ENCODE measurements at places on chromosomes 11 and 22. TPM values are rescaled to one million over a fixed set of nuclear protein-coding genes. Genes with fewer than 3 reads are reported as not detected.

GRCh38 chr11:15107730-15108515, 6.8 kb upstream of the INSC start:
- no peak for DNase-seq

DNA sequence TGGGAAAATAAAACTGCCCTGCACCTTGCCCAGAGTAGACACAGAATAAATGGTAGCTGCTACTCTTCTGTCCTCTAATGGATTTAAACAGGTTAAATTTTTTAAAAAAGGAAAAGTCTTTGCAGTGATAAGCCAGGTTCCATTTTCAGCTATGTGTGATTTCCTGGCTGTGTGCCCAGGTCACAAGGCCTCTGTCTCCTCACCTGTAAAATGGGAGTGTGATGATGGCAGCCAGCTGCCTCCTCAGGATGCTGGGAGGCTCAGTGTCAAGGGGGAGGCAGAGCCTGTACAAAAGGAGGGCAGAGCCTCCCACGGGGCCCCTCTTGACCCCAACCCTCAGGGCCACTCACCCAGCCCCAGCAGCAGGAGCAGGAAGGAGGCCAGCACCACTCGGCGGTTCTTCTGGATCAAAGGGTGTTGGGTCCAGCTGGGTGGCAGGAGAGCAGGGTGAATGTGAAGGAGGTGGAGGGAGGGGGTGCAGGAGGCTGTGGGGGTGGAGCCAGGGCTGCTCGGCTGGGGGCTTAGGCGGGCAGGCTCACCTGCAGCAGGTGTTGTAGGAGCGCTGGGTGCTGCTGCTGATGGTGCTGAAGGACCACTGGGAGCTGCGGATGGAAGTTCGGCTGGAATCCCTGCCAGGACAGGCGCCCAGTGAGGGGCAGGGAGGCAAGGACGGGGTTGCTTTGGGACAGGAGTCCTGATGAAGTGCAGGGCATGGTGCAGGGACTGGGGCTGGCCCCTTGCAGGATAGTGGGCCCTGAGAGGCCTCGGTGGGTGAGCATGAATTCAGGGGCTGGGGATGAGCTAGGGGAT, 1.9 kb downstream of the TMEM134 start:
- DNase-seq, result no peak

- DNase-seq, result no peak
Measured at GRCh38 chr11:125270711-125271110, 106.2 kb downstream of the PKNOX2 start.

GRCh38 chr11:118264569-118265465, 720 bp upstream of the MPZL2 start:
- DNase-seq, result no peak

The CHRDL2 gene
- 19.7 TPM for total RNA-seq

DNA sequence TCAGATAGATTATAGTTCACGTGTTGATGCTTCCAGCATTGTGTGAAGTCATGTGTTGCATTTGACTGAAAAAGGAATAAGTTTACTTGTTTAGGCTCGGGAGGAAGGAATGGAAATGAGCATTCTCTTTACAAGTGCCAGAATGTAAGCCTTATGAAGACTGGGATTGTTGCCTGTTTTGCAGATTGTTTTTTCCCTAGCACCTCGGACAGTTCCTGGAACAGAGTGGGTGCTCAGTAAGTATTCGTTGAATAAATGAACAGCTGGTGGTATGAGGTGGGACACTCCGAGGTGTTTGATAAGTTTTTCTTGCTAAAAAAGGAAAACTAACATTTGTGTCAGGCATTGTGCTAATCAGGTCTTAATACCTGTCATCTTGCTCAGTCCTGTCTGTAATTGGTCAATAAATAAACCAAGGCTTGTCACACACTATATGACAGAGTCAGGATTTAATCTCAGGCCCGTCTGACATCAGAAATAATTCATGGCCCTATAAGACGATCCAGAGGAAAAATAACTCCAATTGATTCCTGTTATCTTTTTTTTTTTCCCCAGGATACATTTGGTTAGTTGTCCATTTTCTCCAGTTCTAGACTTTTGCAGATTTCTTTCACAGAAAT, 304.7 kb downstream of the NELL1 start:
- DNase-seq, result no peak

DNA sequence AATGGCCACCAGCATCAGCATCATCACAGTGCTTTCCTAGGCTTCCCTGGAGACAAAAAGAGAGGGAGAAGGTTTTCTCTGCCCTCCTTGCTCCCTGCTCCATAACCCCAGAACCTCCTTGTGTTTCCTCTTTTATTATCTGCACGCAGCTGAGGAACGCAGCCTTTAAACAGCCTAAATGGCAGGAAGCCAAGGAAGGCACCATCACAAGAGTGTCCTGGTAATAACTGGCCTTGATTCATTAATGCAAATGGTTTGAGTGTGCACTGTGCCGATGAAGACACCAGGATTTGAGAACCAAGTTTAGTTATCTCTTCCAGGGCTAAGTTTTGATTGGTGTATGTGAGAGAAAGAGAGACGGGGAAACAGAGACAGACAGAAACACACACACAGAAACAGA, 29.4 kb upstream of the DRD2 start:
- no peak for DNase-seq

DNA sequence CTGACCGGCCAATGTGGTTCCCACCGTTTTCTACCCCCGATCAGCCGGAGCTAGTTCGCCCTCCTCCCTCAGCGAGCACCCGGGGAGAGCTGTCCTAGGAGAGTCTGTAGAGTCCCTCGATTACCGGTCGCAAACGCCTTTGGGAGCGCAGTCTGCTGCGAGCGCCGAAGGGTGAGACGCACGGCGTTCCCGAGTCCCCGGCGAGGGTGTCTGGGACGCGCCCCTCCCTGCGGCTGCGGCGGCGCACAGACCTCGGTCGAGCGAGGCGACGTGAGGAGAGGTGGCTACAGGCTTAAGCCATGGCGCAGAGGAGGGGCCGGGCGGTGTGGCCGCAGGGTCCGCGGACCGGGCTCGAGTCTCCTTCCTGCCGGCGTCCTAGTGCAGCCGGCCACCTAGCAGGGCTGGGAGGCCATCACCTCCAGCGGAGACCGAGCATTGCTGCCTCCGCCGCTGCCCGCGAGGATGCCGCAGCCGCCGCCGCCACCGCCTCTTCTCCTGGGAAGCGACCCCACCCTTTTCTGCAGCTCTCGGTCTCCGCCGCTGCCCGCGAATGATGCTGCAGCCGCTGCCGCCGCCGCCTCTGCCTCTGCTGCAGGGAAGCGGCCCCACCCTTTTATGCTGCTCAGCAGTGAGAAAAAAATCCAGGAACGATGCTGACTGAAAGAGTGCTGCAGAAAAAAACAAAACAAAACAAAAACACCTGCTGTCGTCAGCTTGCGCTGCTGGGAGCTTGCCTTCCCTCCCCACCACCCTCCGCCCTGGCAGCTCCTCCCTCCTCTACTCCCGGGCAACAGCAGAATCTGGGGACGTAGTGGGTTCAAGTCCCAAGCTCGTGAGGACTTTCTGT, at the start of gene MAP6:
Gene MAP6, minus strand, starts transcription at position 588 of the 847 bp plus-strand sequence. CDS start 669 bp downstream, outside the sequence.
- no peak for DNase-seq

DNA sequence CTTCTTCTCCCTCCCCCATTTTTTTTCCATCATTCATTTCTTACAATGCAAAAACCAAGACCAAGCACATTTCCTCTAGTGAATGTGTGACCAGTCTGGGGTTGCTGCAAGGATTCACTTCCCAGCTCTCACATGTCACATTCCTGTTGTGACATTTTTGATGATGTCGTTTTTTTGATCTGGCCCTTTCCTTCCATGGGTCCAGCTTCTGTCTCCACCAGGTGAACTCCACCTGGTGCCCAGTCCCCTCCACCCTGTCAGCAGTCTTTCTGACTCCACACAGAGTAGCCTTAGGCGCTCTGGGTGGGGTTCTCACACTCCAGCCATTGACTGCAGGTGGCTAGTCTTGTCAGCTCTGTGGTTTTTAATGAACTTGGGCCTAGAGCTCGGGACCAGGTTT, 15.6 kb downstream of the PANX1 start:
- no peak for DNase-seq

GRCh38 chr11:133842053-133842452, 3.3 kb downstream of the SPATA19 start:
- no peak for DNase-seq

The WT1 gene
- total RNA-seq, result 2.7 TPM

DNA sequence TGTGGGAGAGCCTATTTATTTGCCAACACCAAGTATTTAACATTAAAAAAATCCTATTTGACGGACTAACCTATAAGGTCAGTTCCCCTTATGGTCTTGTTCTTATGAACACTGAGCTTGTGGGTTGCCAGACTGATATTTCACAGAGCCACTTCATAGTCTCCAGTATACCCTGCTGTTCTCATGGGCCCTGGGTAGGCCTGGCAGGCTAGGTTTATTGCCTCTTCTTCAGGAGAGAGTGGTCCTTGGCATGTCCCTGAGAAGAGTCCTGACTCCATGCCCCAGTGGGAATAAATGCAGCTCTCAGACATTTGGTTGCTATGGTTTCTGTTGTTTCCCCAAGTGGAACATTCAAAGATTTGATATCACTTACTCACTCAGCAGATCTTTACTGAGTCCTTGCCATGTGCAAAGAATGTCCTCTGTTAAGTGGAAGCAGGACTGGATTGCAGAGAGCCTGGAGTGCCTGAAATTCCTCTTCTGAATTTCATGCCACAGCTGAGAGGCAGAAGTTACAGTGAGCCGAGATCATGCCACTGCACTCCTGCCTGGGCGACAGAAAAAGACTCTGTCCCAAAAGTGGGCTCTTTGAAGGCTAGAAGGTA, 15.7 kb downstream of the SLC5A1 start:
- no peak for DNase-seq

- no peak for DNase-seq
Measured at GRCh38 chr11:106925245-106925644, 93.0 kb downstream of the GUCY1A2 start.

The KAT5 gene
- total RNA-seq, result 43.3 TPM

The RCOR2 gene
- total RNA-seq, result 4.1 TPM

The DNAJB7 gene
- not detected for total RNA-seq

- DNase-seq, result peak; percentile 72
Measured at GRCh38 chr11:44634401-44635281, 69.2 kb downstream of the CD82 start.

The POU2AF3 gene
- total RNA-seq, result 0.45 TPM

The SCN3B gene
- 1.1 TPM for total RNA-seq

DNA sequence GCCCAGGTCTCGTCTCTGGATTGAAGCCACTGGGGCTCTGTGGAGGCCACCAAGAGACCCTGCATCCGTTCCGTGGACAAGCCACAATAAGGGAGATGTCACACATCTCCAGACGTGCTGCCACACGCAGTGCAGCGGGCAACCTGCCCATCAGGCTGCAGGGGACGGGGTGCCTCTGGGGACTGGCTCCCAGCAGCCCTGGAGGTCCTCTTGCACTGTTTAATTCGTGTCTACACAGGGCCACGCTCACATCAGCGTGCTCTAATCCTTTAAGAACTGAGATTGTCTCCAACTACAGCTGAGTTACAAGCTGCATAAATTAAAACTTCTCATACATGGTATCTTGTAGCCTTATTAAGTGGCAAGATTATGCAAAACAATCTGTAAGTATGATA, 1232.2 kb downstream of the BRD1 start:
- DNase-seq, result no peak

The C11orf21 gene
- 15.1 TPM for total RNA-seq

DNA sequence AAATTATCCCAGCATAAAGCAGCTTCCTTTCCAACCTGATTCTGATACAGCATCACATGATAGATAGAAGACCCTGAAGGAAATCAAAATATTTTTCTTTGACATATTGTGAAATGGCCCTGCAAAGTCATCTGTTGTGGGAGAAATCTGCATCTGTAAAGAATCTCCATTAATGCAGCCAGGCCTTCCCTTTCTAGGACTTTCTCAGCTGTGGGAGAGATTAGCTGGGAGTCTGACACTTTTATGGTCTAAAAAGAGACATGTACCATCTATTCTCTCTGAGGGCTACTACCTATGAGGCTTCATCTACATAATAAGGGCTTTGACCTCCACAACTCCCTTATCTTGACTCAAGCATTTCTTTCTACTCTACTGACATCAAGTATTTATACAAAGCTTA, 238.1 kb downstream of the SWAP70 start:
- no peak for DNase-seq

The CLDN5 gene
- total RNA-seq, result 72.7 TPM

The PHLDA2 gene
- total RNA-seq, result 0.49 TPM

GRCh38 chr11:116232364-116232828, 540.4 kb downstream of the BUD13 start:
- no peak for DNase-seq

GRCh38 chr11:77149716-77150392, 21.8 kb downstream of the MYO7A start:
- no peak for DNase-seq

The CDKN1C gene
- 42.6 TPM for total RNA-seq

- DNase-seq, result no peak
Measured at GRCh38 chr11:19370100-19370861, 129.5 kb upstream of the E2F8 start.

DNA sequence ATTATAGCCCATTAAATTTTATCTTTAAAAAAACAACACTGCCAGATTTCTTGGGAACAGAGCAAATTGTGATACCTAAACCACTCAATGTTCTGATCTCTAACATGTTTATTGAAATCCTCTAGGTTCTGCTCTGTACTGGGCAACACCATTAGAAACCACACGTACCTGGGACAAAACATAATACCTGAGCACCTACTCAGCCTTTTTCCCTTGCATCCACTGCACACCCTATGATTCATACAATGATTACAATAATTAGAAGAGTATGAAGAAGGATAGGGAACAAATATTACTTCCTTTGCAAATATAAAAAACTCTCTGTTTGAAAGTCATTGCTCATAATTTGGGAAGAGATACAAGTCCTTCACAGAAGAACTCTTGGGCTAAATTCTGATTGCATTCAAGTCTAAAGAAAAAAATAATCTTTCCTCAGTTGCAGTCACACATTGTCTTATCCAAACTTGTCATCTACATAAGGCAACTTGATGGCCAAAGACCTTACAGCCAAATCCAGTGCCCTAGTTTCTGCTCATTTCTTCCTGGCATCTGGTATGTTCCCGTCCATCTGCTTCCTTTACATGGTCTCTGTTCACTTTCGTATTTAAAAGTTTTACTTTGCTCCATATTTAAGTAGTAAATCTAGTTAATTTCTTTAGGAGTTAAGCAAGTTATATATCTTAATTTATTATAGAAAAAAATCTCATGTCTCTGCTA, 407.4 kb downstream of the LRRC4C start:
- DNase-seq, result no peak

The APOL4 gene
- total RNA-seq, result 22.6 TPM

- peak; percentile 89 for DNase-seq
Measured at GRCh38 chr22:44620129-44620840, 81.7 kb upstream of the PRR5 start.

The FOLR3 gene
- total RNA-seq, result not detected

The PRG3 gene
- total RNA-seq, result not detected

Measured in heart right ventricle (tissue), 16 donors.